Activated T-helper 2 cell treated with anti-CD3 and anti-CD28 coated beads, Interferon-gamma antibody, Interleukin-2, Interleukin-4, amounts not matched to agents 10 μg/mL and 5 μg/mL and 100 μg/mL, durations not matched to agents 14 hours and 24 hours and 36 hours (primary cell): ENCODE measurements at places on chromosomes 6 and 20. TPM values are rescaled to one million over a fixed set of nuclear protein-coding genes. Genes with fewer than 3 reads are reported as not detected.

- DNase-seq = no peak
Measured at GRCh38 chr6:139533573-139534471, 159.4 kb upstream of the CITED2 start.

DNA sequence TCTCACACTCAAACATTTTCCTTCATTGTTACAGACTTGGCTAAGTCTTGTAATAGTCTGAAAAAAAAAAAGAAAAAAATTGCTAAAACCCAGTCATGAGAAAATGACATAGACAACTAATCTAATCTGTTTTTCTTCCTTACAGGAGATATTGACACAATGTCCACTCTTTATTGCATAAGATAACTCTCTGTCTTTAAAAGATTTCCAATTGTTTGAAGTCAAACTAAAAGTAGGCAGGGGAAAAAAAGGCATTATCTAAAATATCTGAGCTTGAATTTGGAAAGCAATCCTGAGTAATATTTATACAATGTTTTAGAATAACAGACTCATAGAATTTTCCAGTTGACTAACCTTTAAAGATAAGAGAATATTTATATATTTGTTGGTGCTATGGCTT lies 233.0 kb upstream of the CEP162 start:
- no peak for DNase-seq

GRCh38 chr6:139294090-139294489 lies 2.3 kb upstream of the TXLNB start:
- DNase-seq = no peak

DNA sequence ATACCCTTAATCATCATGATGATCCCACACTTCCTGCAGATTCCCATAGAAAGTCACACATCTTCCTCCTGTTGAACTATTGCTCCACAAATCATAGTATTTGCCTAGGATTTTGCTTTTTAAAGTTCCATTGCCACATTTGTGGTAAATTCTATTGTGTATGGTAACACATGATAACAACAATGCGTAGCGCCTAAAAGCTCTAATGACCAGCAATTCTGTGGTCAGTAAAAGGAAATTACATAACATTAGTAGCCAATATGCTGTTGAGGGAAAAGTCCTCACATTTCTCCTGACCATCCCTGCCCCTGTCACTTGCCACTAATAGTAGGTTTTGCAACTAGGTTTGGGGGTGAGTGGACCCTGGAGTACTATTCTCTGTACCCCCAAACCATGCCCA lies 31.8 kb upstream of the PDE7B start:
- no peak for DNase-seq

GRCh38 chr6:36697481-36697903 lies at the start of gene RAB44:
TSS of gene RAB44 (plus strand) at chr6:36697826. CDS start at chr6:36704236, 6,410 bp downstream.
- no peak for DNase-seq

GRCh38 chr20:10898552-10898951 lies 224.8 kb upstream of the JAG1 start:
- no peak for DNase-seq

- DNase-seq = no peak
Measured at GRCh38 chr6:5995949-5996713, 10.6 kb downstream of the NRN1 start.

- no peak for DNase-seq
Measured at GRCh38 chr20:49790077-49790798, 22.4 kb upstream of the SLC9A8 start.

DNA sequence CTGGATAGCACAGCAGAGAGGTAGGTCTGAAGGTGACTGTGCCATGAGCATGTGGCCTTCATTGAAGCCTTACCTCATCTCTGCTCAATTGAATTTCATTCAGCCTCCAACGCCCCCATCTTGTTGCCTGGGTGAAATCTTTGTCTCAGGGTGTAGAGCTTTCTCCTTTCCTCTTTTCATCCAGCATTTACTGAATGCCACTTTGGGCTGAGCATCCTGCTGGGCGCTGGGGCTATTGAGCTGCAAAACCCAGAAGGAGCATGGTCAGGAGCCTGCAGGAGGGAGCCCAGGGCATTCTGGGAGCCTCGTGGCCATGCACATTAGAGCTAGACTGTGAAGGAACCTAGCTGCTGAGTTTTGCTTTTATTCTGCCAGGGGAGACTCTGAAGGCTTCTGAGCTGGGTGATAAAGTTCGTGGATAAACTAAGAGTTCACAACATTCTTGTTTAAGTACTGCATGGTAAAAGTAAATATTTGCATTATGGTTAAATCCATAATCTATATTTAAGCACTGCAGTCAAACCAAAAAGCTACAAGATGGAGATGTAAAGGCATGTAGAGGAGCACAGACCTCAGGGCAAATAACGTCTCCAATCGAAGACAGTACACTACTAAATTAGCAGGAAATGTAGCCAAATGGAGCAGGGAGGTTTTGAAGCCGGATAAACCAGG lies 13.2 kb upstream of the ASXL1 start:
- DNase-seq = no peak

DNA sequence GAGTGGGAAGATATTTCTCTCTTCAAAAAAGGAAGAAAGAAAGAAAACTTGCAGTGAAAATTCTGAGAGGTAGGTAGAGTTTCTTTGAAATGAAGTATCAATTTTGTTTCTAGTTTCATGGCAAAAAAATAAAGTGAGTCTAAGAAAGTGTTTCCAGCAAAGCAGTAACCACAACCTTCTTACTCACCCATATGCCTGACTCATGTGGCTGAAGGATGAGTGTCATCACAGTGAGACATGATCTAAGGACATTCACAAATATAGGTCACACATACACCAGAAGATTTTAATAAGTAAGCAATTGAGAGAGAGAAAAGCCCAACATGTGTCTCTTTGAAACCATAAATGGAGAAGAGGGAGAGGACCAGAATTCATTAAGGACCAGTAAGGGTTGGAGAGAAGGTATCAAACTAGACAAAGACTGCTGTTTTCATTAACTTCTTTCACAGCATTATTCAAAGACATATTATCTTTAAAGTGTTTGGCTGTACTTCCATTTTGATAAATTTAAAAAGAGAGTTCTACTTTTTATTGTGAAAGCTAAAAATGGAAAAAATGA lies 169.5 kb downstream of the FRK start:
- DNase-seq = no peak

The FOXP4 gene
- total RNA-seq = 9.6 and 9.7 TPM in 2 replicates

The BNIP5 gene
- not detected in 2 replicates for total RNA-seq

The PRR18 gene
- total RNA-seq = 0.14 and 0.25 TPM in 2 replicates

The CLPSL2 gene
- not detected in 2 replicates for total RNA-seq
